ENCODE measurements at places on chromosomes 12 and 14. TPM values are rescaled to one million over a fixed set of nuclear protein-coding genes. Genes with fewer than 3 reads are reported as not detected.

DNA sequence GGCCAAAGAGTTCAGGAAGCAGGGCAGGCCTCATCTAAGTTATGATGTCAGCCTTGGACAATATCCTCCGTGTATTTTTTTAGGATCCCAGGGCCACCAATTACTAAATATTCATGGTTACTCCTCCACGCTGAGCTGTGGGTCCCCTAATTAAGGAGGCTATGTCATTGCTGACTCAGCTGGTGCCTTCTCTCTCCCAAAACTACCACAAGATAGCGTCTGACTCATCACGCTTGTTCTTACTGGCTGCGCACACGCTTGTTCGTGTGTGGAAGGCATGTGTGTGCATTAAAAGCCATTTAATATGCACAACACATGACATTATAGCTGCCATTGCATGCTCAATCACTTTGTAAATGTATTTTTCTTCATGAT lies 78.3 kb downstream of the GSC start:
- peaks cover 9% of the 10 kb centered on the region for H3K27me3 ChIP-seq
- DNase-seq, result no peak
- no peaks in the 10 kb centered on the region for H3K4me1 ChIP-seq
- no peak overlapping the region for H3K27ac ChIP-seq
- no peak overlapping the region for H3K4me3 ChIP-seq
- no peaks in the 10 kb centered on the region for H3K36me3 ChIP-seq

- no peaks in the 10 kb centered on the region for H3K4me1 ChIP-seq
- DNase-seq, result peak; percentile 22
- no peaks in the 10 kb centered on the region for H3K36me3 ChIP-seq
- H3K27me3 ChIP-seq, result peaks cover 5% of the 10 kb centered on the region
- no peak overlapping the region for H3K4me3 ChIP-seq
Measured at GRCh38 chr12:116687888-116688287, 50.0 kb downstream of the SPRING1 start.

GRCh38 chr12:91947459-91947858 lies 198.2 kb downstream of the BTG1 start:
- no peaks in the 10 kb centered on the region for H3K36me3 ChIP-seq
- no peak overlapping the region for H3K27ac ChIP-seq
- no peaks in the 10 kb centered on the region for H3K27me3 ChIP-seq
- no peaks in the 10 kb centered on the region for H3K4me1 ChIP-seq
- no peak overlapping the region for H3K4me3 ChIP-seq

AICDA gene
- not detected for total RNA-seq

DNA sequence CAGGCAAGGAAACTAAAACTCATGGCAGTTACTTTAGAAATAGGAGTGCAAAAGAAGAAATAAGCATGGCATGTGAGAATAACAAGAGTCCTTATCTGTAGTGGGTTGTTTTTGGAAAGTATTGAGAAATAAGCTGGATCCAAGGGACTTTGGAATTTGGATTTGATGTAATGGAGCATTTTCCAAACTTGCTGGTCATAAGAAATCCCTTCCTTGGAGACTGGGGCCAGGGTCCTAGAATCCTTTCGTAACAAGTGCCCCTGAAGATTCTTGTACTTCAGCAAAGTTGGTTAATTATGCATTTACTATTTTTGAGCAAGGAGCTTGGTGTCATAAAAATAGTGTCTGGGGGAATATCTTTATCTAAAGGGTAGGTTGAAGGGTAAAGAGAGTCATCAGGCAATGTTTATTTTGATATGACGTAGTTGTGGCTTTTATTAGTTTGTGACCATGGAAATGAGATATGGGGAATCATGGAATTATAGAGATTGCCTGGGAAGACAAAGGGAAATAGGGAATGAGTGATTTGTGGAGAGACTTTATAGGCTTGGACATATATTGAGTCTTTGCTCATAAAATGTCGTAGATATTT lies 53.9 kb downstream of the WNK1 start:
- DNase-seq, result no peak
- no peaks in the 10 kb centered on the region for H3K27me3 ChIP-seq
- peaks cover 26% of the 10 kb centered on the region for H3K4me1 ChIP-seq
- H3K36me3 ChIP-seq, result no peaks in the 10 kb centered on the region
- H3K27ac ChIP-seq, result no peak overlapping the region

- H3K4me1 ChIP-seq, result no peaks in the 10 kb centered on the region
- no peak overlapping the region for H3K27ac ChIP-seq
- H3K36me3 ChIP-seq, result no peaks in the 10 kb centered on the region
- H3K27me3 ChIP-seq, result no peaks in the 10 kb centered on the region
- peak; percentile 47 for DNase-seq
Measured at GRCh38 chr14:78022059-78022458, 148.1 kb upstream of the NRXN3 start.

Data from transverse colon (tissue), 4 donors.